Stimulated activated CD4-positive, alpha-beta T cell treated with anti-CD3 and anti-CD28 coated beads, Interleukin-1b, Interleukin-23, amount 100 ng/mL, for 4 hours (primary cell): ENCODE measurements at places on chromosomes 2 and 18.

- DNase-seq = no peak
Measured at GRCh38 chr2:197798187-197798586, 6.2 kb upstream of the PLCL1 start.

- no peak for DNase-seq
Measured at GRCh38 chr2:231410293-231411004, 14.9 kb downstream of the B3GNT7 start.

- no peak for DNase-seq
Measured at GRCh38 chr2:223643309-223643708, 41.1 kb upstream of the SCG2 start.

DNA sequence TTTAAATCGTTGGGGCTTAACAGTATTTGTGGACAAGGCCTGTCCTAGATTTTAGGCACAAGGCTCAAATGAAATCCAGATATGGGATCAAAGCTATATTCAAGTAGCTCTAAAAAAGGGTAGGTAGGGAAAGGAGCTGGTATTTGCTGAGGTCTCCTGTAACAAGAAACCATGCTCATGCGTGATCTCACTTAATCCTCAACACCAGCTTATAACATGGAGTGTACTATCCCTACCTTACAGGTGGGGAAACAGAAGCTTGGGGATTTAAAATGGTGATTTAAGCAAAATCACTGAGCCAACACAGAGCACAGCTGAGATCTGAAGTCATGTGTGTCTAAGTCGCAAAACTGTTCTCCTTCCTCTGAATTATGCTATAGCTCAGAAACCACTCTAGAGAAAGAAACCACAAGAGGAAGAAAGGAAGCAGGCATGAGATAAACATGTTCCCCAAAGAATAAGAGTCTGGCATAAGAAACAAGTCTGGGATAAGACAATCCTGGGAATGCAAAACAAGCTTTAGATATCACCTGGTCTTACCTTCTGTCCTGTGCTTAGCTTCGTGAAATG is 43.1 kb downstream of the CYRIA start:
- no peak for DNase-seq

DNA sequence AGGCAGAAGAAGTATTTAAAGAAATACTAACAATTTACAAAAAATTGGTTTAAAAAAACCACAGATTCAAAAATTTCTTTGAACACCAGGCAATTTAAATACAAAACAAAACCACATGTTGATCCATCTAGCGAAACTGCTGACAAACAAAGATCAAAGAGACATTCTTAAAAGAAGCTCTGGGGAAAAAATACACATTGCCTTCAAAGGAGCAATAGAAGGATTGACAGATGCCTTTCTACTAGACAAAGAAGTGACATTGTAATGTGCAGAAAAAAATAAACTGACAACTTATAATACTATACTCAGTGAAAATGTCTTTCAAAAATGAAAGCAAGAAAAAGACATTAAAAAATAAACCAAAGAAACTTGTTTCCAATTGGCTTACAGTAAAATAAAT is 12.6 kb upstream of the EIF2AK3 start:
- DNase-seq = no peak

- no peak for DNase-seq
Measured at GRCh38 chr2:10204326-10205161, 82.0 kb downstream of the RRM2 start.
